ENCODE measurements at places on chromosomes 5 and 9. TPM values are rescaled to one million over a fixed set of nuclear protein-coding genes. Genes with fewer than 3 reads are reported as not detected.
A peak's percentile ranks its signal among the peaks of the same experiment; 100 is the strongest.

The CDH12 gene
- total RNA-seq, result not detected

The COL23A1 gene
- total RNA-seq, result 0.21 TPM

The DBH gene
- total RNA-seq, result not detected

The SH3TC2 gene
- 7.9 TPM for total RNA-seq

The RANBP17 gene
- 7.1 TPM for total RNA-seq

GRCh38 chr9:22483528-22484070 lies 37.0 kb downstream of the DMRTA1 start:
- no peak for DNase-seq

GRCh38 chr9:9489183-9489582 lies 1123.6 kb downstream of the PTPRD start:
- no peak for DNase-seq

DNA sequence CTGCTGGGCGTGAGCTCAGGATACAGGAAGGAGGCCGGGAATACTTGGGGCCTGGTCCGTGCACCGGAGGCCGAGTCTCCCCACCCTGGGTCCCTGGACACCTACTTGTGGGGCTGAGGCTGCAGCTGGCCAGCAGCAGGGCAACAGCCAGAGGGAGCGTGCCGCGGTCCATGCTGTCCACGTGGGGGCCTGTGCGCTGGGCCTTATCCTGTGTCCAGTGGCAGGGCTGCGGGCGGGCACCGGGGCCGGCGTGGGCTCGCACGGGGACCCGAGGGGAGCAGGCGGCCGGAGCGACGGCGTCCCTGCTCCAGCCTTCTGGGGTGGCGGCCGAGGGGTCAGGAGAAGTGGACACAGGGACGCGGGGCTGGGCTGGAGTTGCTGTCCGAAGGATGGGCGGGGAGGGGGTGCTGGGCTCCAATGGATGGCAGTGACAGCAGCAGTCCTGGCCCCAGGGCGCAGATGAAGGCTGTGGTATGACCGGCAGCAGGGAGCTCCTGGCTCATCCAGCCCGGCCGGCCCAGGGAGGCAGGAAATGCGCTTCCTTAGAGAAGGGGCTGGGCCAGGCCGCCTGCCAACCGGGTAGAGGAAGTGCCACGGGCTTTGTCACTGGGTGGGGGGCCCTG lies at the start of gene ENG:
Gene ENG, minus strand, starts transcription at position 475 of the 623 bp plus-strand sequence. Its CDS starts 303 bp downstream, at position 172.
- DNase-seq, result no peak

DNA sequence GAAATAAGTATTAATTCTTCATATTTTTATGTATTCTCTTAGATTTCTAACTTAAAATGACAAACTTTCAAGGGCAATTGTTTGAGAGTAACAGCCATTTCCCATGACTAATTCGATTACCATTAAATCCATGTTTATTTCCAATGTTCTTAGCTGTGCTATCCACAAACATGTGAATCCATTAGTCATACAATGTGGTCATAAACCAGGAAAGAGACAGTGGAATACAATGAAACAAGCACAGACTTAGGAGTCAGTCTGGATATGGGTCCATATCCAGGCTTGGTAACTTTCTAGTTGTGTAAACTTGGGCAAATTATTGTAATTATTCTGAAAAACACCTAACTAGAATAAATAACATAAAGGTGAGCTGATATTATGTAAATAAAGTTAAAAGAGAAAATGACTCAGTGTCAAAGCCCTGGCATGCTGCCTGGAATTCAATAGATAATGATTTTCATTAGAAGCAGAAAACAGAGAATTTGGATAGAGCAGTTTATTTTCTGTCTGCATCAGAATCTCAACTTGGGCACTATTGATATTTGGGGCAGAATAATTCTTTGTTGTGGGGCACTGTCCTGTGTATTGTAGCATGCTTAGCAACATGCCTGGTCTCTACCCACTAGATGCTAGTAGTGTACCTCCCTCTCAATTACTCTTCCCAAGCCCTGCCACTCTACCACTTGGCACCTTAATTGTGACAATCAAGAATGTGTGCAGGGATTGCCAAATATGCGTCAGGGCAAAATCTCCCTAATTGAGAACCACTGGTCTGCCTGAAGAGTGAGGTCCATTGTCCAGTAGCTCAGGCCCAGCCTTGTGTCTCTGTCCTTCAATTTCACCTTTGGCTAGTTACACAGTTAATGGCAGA lies 44.7 kb upstream of the SLC27A6 start:
- DNase-seq, result peak; percentile 55

DNA sequence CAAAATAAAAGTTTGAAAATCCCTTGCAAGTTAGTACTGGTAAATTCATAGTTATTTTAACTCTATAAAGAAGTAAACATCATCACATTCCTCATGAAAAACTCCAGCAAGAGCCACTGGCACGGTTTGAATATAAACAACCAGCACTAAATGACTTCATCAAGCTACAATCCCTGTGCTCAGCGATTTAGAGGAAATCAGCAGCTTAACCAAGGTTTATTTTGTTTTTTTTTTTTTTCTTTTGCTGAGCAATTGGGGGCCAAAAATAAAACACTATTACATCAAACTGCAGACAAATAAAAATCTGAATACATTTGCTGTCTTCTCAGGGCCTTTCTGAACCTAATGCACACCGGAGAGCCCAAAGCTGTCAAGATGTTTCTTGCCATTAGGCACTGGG lies 106.2 kb upstream of the SLC24A2 start:
- DNase-seq, result no peak
